Muscle of leg (tissue), 16 donors: ENCODE measurements at places on chromosomes 16 and 17.

- DNase-seq: no peak
- H3K27me3 ChIP-seq: no peaks in the 10 kb centered on the region
- no peak overlapping the region for H3K27ac ChIP-seq
- H3K36me3 ChIP-seq: no peaks in the 10 kb centered on the region
- no peak overlapping the region for H3K4me3 ChIP-seq
- peaks cover 14% of the 10 kb centered on the region for H3K4me1 ChIP-seq
Observed at GRCh38 chr17:45732926-45733505, 51.1 kb upstream of the CRHR1 start.

DNA sequence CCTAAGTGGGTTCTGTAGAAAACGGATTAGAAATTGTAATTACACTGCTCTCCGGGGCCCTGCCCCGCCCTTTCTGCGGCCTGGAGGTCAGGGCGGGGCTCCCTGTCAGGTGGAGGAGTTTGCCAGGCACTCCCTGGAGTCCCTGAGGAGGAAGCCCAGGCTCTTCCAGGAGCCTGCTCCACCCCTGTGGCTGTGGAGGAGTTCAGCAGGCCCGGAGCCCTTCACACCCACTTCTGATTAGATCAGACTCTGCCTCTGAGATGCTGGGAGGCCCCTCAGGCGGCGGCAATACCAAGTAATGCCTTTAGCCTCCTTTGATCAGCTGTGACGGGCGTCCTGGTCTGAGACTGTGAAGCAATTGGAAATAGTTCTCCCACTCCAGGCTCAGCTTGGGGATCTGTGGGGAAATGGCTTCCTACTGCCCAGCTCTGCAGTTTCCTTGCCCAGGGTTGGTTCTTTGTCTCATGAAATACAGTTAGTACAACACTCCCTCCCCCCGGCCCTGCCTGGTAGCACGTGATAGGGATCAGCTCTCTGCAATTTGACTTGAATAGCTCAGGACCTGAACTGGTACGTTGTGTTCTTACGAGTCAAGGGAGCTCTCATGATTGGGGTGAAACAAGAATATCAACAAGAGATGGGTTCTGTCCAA, 22.3 kb downstream of the BAIAP2 start:
- no peaks in the 10 kb centered on the region for H3K27me3 ChIP-seq
- no peak for DNase-seq
- peak overlapping the region; percentile 51 for H3K27ac ChIP-seq
- peaks cover 22% of the 10 kb centered on the region for H3K36me3 ChIP-seq
- H3K4me1 ChIP-seq: peaks cover 19% of the 10 kb centered on the region

GRCh38 chr16:89006036-89006752, 29.2 kb upstream of the CBFA2T3 start:
- H3K36me3 ChIP-seq: no peaks in the 10 kb centered on the region
- peaks cover 9% of the 10 kb centered on the region for H3K4me1 ChIP-seq
- DNase-seq: no peak

- no peak overlapping the region for H3K4me3 ChIP-seq
- no peaks in the 10 kb centered on the region for H3K4me1 ChIP-seq
- no peak overlapping the region for H3K27ac ChIP-seq
- DNase-seq: no peak
- no peaks in the 10 kb centered on the region for H3K36me3 ChIP-seq
Observed at GRCh38 chr17:8052256-8053252, 13.7 kb downstream of the ALOX15B start.

- H3K27ac ChIP-seq: no peak overlapping the region
- no peaks in the 10 kb centered on the region for H3K27me3 ChIP-seq
- H3K36me3 ChIP-seq: peaks cover 2% of the 10 kb centered on the region
- H3K4me3 ChIP-seq: no peak overlapping the region
- no peak for DNase-seq
Observed at GRCh38 chr16:47612711-47613110, 151.6 kb downstream of the PHKB start.

DNA sequence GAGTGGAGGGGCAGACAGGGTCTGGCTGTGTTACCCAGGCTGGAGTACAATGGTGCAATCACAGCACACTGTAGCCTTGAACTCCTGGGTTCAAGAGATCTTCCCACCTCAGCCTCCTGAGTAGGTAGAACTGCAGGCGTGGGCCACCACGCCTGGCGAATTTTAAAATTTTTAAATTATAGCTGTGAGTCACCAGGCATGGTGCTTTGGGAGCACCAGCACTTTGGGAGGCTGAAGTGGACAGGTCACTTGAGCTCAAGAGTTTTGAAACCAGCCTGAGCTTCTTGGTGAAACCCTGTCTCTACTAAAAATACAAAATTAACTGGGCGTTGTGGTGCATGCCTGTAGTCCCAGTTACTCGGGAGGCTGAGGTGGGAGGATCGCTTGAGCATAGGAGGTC, 114.0 kb downstream of the CHD9 start:
- no peaks in the 10 kb centered on the region for H3K27me3 ChIP-seq
- H3K4me1 ChIP-seq: no peaks in the 10 kb centered on the region
- no peak for DNase-seq
- no peak overlapping the region for H3K4me3 ChIP-seq
- H3K27ac ChIP-seq: no peak overlapping the region
- peaks cover 5% of the 10 kb centered on the region for H3K36me3 ChIP-seq

DNA sequence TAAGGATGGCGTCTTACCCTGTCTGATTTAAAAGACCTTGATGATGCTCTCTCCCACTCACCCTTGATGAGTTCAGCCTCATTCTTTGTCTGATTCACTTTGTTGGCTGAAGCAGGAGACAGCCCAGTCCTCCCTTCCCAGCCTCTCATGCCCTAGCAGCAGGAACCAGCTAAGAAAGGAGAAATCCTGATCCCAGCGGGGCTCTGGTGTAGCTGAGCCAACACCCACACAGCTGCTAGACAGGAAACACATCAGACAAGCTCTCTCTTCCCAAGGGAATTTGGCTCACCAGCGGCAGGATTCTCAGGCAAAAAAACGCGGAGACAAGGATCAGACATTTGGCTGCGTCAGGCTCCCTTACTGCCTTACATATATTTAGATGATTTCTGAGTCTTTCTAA, 211.5 kb downstream of the CDH11 start:
- H3K4me1 ChIP-seq: peaks cover 5% of the 10 kb centered on the region
- no peak overlapping the region for H3K27ac ChIP-seq
- H3K27me3 ChIP-seq: no peaks in the 10 kb centered on the region
- H3K4me3 ChIP-seq: no peak overlapping the region
- peak; percentile 76 for DNase-seq

DNA sequence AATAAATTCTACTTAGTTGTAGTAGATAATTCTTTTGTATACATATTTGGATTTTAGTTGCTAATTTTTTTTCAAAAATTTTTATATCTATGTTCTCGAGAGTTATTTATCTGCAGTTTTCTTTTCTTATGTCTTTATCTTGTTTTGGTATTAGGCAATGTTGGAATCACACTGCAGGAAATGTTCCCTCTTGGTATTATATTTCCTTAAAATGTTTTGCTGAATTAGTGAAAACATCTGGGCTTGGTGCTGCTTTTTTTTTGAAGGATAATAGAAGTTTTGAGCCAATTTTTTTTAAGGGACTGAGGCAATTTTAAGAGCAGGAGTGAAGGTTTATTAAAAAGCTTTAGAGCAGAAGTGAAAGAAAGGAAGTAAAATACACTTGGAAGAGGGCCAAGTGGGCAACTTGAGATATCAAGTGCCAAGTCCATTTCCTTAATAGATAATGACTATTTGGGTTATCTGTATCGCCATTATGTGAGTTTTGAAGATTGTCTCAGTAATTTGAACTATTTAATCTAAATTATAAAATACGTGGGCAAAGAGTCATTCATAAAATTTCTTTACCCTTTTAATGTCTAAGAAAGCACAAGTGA, 1390.1 kb upstream of the CDH8 start:
- no peak overlapping the region for H3K27ac ChIP-seq
- H3K4me1 ChIP-seq: no peaks in the 10 kb centered on the region
- H3K4me3 ChIP-seq: no peak overlapping the region
- no peak for DNase-seq

GRCh38 chr16:69476920-69477443, 52.6 kb downstream of the CYB5B start:
- no peaks in the 10 kb centered on the region for H3K36me3 ChIP-seq
- no peak overlapping the region for H3K27ac ChIP-seq
- H3K4me3 ChIP-seq: no peak overlapping the region
- H3K27me3 ChIP-seq: peaks cover 2% of the 10 kb centered on the region

GRCh38 chr16:29810699-29811169, 1.3 kb upstream of the PRRT2 start:
- peak overlapping the region; percentile 56 for H3K4me3 ChIP-seq
- peak overlapping the region; percentile 99 for H3K27ac ChIP-seq
- H3K36me3 ChIP-seq: peaks cover 26% of the 10 kb centered on the region

DNA sequence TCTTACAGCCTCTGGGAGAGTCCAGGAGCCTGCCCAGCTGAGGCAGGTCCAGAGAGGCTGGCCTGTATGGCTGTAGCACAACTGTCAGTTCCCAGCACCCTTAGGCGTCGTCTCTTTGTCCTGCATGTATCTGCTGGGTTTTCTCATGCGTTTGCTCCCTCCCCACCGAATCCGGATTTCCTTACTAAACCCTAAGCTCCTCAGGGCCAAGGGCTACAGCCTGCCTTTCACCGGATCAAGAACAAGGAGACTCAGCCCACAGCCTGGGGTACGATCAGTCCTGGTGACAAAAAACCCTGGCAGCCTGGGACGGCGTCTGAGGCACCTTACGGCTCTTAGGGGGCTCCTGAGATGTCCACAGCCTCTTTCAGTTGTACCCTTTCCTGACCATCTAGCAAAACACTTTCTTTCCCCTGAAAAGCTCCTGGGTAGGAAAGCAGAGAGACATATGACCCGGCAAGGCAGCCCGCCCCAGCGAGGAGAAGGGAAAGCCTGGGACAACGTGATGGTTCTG, 12.2 kb downstream of the HIC1 start:
- peak overlapping the region; percentile 78 for H3K27ac ChIP-seq
- H3K4me3 ChIP-seq: no peak overlapping the region
- H3K27me3 ChIP-seq: no peaks in the 10 kb centered on the region
- DNase-seq: no peak
- peaks cover 60% of the 10 kb centered on the region for H3K36me3 ChIP-seq

DNA sequence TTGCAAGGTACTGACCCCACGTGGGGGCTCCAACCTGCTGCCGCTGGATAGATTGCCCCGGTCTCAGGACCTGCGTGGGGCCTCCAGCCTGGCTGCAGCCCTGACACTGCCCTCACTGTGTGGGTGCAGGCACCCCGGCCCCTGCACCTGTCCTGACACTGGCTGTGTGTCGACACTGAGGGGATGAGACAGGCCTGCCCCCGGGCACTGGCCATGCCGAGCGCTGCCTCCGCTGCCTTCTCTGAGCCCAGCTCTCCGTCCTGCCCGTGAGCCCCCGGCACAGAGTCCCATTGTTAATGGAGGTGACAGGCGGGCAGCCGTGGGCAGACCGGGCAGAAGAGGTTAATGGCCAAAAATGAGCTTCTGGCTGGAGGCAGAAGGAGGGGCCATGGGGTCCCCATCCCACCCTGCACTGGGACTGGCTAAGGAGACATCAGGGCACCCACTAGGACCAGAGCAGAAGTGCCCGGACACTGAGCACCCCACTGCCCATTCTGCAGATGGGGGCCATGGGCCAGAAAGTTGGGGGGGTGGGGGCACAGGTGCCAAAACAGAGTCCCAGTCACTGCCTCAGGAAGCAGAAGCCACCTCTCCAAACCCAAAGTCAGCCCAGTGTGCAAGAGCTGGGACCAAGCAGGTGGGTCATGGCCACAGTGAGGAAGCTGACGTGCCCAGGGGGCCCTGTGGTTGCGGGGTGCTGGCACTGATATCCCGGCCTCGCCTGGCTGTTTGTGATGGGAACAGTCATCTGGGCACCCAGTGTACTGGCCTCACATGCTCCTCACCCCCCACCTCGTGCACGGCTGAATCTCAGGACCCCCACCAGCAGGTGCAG, 2.5 kb upstream of the PRR35 start:
- peaks cover 19% of the 10 kb centered on the region for H3K36me3 ChIP-seq
- H3K27me3 ChIP-seq: peaks cover 50% of the 10 kb centered on the region
- no peak overlapping the region for H3K27ac ChIP-seq
- no peak overlapping the region for H3K4me3 ChIP-seq

DNA sequence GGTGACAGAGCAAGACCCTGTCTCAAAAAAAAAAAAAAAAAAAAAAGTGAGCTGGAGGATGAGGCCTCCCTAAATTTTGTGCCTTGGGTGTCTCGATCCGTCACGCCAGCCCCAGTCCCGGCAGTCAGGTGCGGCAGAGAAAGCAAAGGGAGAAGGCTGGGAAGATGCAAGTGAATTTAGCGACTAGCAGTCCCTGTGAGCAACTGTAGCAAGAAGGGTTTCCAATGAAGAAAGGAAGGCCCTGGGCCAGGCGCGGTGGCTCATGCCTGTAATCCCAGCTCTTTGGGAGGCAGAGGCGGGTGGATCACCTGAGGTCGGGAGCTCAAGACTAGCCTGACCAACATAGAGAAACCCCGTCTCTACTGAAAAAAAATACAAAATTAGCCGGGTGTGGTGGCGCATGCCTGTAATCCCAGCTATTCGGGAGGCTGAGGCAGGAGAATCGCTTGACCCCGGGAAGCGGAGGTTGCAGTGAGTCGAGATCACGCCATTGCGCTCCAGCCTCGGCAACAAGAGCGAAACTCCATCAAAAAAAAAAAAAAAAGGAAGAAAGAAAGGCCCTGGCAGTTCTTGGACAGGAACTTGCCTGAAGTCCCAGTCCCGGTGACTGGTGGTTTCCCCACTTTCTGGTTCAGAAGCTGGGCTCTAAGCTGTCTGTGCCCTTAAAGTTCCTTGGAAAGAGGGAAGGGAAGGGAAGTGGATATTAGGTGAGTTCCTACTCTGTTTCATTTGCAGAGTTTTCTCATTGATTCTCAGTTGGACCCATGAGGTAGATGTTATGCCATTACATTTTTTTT, 1.8 kb upstream of the QPRT start:
- no peak overlapping the region for H3K4me3 ChIP-seq
- H3K4me1 ChIP-seq: peaks cover 32% of the 10 kb centered on the region
- no peak for DNase-seq
- H3K27ac ChIP-seq: no peak overlapping the region
- no peaks in the 10 kb centered on the region for H3K27me3 ChIP-seq

DNA sequence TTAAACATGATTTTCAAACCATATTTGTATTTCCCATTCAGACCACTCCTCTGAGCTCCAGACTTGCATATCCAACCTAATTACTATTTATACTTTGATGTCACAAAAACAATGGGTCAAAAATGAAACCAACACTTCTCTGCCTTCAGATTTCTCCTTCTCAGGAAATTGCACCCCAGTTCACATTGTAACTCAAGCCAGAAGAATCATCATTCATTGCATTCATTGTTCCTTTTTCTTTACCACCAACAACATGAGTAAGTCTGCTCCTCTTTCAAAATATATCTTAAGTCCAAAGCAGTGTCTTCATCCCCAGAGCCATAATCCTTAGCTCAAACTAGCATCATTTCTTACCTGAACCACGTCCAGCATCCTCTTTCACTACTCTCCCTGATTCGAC, 2.6 kb upstream of the AKAP1 start:
- no peaks in the 10 kb centered on the region for H3K27me3 ChIP-seq
- DNase-seq: no peak
- no peak overlapping the region for H3K4me3 ChIP-seq
